HL-60 (cell line): ENCODE measurements at places on chromosomes 16 and 17.
A peak's percentile ranks its signal among the peaks of the same experiment; 100 is the strongest.

DNA sequence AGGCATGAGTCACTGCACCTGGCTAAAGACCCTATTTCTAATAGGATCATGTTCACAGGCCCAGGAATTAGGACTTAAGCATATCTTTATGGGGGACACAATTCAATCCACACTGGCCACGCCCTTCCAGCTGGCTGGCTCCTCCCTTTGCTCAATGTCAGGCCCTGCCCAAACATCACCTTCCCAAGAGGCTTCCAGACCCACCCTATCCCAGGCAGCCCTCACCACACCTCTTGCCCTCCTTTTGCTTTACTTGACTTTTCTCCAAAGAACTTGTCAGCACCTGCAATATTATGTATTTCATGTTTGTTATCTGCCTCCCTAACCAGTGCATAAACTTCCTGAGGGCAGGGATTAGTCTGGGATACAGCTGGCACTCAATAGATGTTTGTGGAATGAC, 109.6 kb upstream of the CDH5 start:
- DNase-seq: no peak

- DNase-seq: no peak
Measured at GRCh38 chr16:26627958-26628357, 438.8 kb upstream of the C16orf82 start.

DNA sequence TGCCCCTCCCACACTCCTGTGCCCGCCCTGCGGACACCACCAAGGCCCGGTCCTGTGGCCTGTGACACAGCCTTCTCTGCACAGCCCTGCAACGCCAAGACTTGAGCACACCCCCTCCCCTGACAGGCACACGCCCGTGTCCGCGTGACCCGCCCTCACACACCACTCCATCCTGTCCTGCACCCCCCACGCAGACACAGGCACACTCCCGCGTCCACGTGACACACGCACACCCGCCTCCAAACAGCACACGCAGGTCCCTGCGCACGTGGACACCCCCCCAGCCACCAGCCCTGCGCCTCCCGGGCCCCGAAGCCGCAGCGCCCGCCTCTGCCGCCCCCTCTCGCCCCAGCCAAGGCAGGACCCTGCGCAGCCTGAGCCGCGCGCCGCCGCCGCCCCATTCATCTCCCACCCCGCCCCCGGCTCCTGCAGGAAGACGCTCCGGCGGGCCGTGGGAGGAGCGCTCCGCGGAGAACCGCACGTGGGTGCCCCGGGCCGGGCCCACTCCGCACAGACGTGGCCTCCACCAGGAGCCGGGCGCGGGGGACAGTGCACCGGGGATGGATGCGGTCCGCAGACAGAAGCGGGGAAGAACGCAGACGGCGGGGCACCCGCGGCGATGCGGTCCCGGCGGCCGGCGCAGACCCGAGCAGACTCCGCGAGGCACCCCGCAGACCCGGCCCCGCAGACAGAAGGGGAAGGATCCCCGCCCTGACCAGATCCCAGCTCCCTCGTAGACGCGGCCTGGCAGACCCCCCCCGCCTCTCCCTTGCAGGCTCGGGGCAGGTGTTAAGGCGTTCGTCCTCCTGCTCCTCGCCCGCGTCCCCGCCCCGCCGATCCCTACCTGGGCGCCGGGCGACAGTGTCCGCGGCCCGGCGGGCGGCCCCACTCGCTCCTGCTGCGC, 506 bp downstream of the CAMKK1 start:
- DNase-seq: peak; percentile 55

DNA sequence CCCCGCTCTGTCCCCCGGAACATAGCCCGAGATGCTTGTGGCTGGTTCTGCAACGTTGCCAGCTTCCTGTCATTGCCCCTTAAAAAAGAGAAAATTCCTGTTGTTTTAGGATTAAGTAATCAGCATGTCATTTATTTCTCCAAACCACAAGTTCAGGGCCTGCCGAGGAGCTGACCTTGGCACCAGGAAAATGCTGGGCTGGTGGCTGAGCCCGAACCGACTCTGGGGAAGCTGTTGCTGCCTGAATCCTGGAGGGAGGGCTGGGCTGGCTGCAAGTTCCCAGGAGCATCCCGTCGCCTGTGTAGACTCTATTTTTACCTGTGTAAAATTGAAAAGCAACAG, 130.9 kb upstream of the FOXF1 start:
- no peak for DNase-seq

DNA sequence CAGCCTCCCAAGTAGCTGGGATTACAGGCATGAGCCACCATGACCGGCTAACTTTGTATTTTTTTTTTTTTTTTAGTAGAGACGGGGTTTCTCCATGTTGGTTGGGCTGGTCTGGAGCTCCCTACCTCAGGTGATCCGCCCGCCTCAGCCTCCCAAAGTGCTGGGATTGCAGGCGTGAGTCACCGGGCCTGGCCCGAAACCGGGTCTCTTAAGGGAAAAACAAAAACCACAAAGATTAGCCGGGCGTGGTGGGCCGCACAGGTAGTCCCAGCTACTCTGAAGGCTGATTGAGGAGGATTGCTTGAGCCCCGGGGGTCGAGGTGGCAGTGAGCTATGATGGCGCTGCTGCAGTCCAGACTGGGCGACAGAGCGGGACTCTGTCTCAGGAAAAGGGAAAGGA, 19.9 kb upstream of the RBL2 start:
- no peak for DNase-seq

DNA sequence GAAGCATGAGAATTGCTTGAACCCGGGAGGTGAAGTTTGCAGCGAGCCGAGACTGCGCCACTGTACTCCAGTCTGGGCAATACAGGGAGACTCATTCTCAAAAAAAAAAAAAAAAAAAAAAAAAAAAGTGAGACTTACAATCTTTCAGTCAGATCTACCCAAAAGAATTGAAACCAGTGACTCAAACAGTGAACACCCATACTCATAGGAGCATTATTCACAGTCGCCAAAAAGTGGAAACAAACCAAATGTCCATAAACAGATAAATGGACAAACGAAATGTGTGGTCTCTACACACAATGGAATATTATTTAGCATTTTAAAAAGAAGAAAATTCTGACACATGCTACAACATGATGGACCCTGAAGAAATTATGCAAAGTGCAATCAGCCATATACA, 9.1 kb upstream of the SCNN1B start:
- no peak for DNase-seq

- no peak for DNase-seq
Measured at GRCh38 chr17:17876959-17877528, 40.3 kb upstream of the SREBF1 start.

GRCh38 chr17:59365383-59365981, 34.0 kb downstream of the YPEL2 start:
- DNase-seq: no peak

DNA sequence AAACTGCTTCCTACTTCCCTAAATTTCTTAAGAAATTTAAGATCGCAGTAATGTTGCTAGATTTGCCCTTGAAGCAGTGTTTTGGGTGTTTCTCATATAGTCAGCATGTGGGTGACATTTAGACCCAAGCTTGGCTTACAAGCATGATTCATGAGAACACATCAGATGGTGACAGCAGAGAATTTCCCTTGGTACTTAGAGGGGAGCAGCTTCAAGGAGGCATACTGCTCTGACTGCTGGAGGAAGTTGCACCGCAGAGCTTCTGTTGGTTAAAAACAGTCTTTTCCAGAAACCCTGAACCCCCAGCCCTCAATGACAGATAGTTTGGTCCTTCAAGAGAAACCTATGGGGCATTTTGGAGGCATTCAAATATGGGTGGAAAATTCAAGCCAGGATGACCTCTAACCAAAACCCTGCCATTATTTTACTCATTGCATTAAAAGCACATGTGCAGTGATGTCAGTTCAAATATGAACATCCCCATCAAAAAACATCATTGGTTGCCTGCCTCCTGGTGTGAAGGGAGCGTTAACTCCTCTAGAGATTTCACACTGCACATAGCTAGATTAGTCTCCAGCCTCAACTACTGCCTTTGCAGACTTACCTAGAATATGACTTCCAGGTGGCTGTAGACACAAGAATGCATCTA, 201.5 kb upstream of the CACNG5 start:
- peak; percentile 8 for DNase-seq

DNA sequence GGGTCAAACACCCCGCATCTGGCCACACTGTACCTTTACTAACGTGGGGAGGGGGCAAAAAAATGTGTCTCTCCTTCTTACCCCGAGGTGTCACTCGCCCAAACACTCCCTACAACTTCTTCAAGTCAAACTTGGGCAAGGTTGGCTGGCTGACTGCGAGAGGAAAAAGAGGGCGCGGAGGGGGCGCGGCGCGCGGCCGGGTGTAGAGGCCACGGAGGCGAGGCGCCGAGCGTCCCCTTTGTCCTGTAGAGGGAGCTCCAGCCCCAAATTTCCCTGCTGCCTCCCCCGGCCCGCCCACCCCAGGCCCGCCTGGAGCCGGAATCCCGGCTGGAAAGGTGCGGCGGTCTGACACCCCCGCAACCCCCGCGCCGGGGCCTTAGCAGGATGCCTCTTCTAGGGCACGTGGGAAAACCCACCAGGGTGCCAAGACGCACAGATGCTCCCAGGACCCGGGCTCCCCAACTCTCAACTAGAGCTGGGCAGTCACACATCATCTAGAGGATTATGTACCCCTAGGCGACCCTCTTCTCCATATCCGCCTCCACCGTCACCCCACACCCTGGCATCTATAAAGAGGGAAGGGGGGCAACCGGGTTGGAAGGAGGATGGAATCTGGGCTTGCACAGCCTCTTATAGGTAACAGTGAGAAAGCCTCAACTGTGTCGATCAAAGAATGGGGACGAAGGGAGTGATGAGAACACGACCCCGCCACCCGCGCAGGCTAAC, 4.2 kb downstream of the IRX3 start:
- DNase-seq: peak; percentile 30
